Cardiac septum (tissue), 1 donor: ENCODE measurements at places on chromosomes 12 and 14. TPM values are rescaled to one million over a fixed set of nuclear protein-coding genes. Genes with fewer than 3 reads are reported as not detected.

Gene NPFF
- total RNA-seq, result not detected

Gene MIP
- total RNA-seq, result 0.48 TPM

Gene STYK1
- 0.16 TPM for total RNA-seq

Gene FGD4
- total RNA-seq, result 19.4 TPM

Gene C12orf54
- total RNA-seq, result not detected

Gene KCNH3
- 0.97 TPM for total RNA-seq

Gene ZDHHC22
- total RNA-seq, result not detected

Gene FAM222A
- total RNA-seq, result 7.8 TPM

Gene OTX2
- not detected for total RNA-seq

Gene ART4
- 1.9 TPM for total RNA-seq

Gene CYP46A1
- 5.5 TPM for total RNA-seq
